ENCODE measurements at places on chromosomes 3 and 15. TPM values are rescaled to one million over a fixed set of nuclear protein-coding genes. Genes with fewer than 3 reads are reported as not detected.

Gene CPLX3
- total RNA-seq = not detected

Gene LRRC49
- total RNA-seq = 20.3 TPM

Gene ALDH1A2
- 13.7 TPM for total RNA-seq

Gene FES
- 26.1 TPM for total RNA-seq

Gene INSYN1
- 4.3 TPM for total RNA-seq

Gene EXD1
- total RNA-seq = not detected

Gene UNC13C
- not detected for total RNA-seq

Gene CCNB2
- total RNA-seq = 35.7 TPM

Gene CSPG4
- total RNA-seq = 158 TPM

Gene ROPN1
- 0.22 TPM for total RNA-seq

Gene STAC
- 0.13 TPM for total RNA-seq

Gene SECISBP2L
- total RNA-seq = 94.7 TPM

Gene ARNT2
- 18.3 TPM for total RNA-seq

Gene SNTN
- not detected for total RNA-seq

Gene RLBP1
- total RNA-seq = not detected

Gene ITIH4
- total RNA-seq = 2.7 TPM

Gene COL6A5
- total RNA-seq = not detected

Gene SENP5
- total RNA-seq = 44.5 TPM

Gene CCDC54
- not detected for total RNA-seq

Measured in articular chondrocyte of knee joint (primary cell).